Sigmoid colon (tissue), 7 donors: ENCODE measurements at places on chromosomes 12 and 14.

DNA sequence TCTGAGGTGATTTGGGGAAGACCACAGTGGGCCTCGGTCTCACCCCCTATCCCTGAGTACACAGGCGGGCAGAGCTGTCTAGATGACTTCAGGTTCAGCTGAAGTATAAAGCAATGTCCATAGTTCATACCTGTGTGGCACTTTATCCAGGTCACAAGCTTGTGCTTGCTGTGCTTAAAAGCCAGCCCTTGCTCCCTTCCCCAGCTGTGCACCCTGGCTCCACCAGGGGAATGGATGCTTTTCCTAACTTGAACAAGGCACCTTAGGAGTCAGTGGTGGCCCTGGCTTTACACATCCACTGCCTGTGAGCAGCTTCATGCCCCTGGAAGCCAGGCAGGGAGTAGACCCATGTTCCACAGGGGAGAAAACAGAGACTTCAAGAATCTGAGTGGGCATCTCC is 5.5 kb downstream of the CARMIL3 start:
- peak; percentile 21 for DNase-seq

- DNase-seq: no peak
Observed at GRCh38 chr12:129532707-129533499, 370.9 kb downstream of the TMEM132D start.

DNA sequence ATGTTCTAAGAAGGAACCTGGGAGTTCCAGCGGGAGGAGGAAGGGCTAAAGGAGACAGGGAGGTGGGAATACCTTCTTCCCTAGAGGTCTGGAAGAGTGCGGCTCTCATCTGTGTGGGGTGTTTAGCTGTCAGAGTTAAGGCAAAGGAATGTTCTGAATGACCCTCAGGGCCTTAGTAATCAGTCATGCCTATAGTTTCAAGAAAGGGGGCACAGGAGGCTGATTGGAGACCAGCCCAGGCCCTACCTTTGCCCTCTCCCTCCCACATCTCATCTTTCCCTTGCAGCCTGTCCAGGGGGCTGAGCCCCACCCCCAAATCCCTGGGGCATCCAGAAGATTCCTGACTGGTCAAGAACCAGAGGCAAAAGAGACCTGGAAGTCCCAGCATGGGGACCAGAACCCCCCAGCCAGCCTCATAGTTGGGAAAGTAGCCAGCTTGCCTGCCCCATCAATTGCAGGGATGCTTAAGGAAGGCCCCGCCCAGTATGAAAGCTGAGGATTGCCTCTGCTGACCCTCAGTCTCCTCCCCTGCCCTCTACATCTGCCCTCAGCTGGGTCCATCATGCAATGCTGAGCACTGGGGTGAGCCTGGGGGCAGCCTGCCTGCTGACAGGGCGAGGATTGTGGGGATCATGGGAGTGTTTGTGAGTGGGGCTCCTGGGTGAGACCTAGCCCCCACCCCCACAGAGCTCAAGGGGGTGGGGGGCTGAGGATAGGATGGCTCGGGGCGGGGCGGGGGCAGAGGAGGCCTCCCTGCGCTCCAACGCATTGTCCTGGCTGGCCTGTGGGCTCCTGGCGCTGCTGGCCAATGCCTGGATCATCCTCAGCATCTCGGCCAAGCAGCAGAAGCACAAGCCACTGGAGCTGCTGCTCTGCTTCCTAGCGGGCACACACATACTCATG is 1.8 kb downstream of the GPR162 start:
- no peak for DNase-seq

GRCh38 chr14:45426685-45427282 is 173.8 kb upstream of the MIS18BP1 start:
- no peak for DNase-seq

DNA sequence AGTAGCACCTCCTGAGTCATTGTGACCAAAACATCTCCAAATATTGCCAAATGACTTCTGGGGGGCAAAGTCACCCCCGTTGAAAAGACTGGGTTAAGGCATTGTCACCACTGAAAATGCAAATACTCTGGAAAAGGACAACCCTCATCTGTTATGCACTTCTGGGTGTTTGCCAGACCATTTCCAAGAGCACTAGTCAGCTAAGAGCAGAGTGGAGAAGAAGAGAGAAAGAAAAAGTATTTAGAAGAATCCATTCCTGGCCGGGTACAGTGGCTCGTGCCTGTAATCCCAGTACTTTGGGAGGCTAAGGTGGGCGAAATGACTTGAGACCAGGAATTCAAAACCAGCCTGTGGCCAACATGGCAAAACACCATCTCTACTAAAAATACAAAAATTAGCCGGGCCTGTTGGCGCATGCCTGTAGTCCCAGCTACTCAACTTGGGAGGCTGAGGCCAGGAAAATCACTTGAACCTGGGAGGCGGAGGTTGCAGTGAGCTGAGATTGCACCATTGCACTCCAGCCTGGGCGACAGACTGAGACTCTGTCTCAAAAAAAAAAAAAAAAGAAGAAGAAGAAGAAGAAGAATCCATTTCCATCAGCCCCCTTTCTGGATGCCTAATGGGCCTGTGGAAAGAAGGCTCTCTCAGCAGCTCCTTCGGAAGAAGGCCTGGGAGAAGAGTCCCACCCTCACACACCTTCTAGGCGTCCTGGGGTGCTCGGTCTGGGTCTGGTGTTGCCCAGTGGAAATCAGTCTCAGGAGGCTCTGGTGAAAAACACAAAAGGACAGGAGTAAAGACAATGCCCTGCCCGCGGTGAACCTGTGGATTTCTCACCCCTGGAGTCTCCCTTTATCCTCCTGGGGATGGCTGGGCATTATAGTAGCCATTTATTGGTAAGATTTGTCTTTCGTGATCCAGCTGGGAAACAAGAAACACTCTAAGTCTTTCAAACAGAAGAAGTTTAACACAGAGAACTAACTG is 3.5 kb upstream of the LTBR start:
- DNase-seq: no peak
